ENCODE measurements at places on chromosomes 4 and X.

GRCh38 chr4:153603258-153603657, 80.8 kb upstream of the TLR2 start:
- DNase-seq, result no peak

GRCh38 chrX:17632942-17633341, 104.4 kb upstream of the SCML1 start:
- no peak for DNase-seq

- DNase-seq, result no peak
Observed at GRCh38 chr4:186878203-186878776, 154.6 kb upstream of the FAT1 start.

DNA sequence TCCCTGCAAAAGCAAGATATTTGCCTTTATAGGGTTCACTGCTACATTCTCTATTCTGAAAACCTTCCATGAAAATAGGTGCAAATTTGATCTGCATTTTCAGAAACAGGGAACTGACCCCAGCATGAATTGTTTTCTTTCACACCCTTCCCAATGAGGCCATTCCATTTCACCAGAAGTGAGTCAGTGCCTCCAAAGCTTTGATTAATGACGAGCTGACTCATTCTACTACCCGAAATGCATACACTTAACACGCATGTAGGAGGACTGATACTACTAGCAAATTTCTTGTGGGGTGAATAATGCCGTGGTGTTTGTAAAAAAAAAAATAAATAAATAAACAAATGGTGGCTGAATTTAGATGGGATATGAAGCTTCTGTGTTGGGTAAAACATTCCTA, 146.9 kb upstream of the FGF13 start:
- DNase-seq, result no peak

GRCh38 chr4:3871181-3871852, 105.1 kb downstream of the ADRA2C start:
- no peak for DNase-seq

All from cerebellar nuclear complex (tissue), 1 donor.